ENCODE measurements at places on chromosomes 1 and 21. TPM values are rescaled to one million over a fixed set of nuclear protein-coding genes. Genes with fewer than 3 reads are reported as not detected.

The AGMAT gene
- polyA plus RNA-seq = 2.1 TPM

The TEX38 gene
- polyA plus RNA-seq = 0.16 TPM

The TIE1 gene
- polyA plus RNA-seq = 38.5 TPM

DNA sequence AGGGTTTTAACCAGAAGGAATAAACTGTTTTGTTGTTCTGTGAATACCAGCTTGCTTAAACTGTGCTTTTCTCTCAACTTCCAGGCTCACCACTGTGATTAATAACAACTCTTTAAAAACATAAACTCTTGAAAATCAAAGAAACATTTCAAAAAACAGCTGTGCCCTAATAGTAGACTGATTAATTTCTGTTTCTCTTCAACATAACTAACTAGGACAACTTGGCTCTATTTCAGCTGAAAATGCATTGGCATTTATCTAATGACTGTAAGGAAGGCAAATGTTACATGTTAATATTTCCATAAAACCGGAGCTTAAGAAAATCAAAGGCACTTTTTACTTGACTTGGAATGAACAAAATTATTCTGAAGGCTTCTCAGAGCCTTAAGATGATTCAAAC, 656.1 kb upstream of the NEGR1 start:
- H3K4me1 ChIP-seq = no peaks in the 10 kb centered on the region
- H3K27me3 ChIP-seq = no peaks in the 10 kb centered on the region
- no peak for DNase-seq
- H3K27ac ChIP-seq = no peak overlapping the region
- no peaks in the 10 kb centered on the region for H3K36me3 ChIP-seq

DNA sequence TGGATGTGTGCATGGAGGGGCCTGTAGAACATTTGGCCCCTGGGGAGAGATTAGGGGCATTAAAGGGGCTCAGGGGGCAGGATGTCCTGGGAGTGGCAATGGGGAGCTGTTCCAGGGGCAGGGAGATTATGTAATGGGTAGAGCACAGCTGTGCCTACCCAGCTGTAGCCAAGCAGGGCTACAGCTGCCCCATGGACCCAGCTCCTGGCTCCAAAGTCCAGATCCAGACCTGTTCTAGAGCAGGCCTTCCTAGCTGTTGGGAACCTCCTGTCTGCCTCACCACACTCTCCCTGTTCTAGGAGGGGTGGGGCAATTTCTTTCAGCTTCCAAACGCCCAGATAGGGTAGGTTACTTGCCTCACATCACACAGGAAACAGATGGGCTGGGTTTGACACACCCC, 5.6 kb downstream of the RPS6KA1 start:
- H3K4me1 ChIP-seq = peaks cover 47% of the 10 kb centered on the region
- H3K27me3 ChIP-seq = peaks cover 4% of the 10 kb centered on the region
- no peak overlapping the region for H3K4me3 ChIP-seq
- no peaks in the 10 kb centered on the region for H3K36me3 ChIP-seq
- no peak overlapping the region for H3K27ac ChIP-seq

DNA sequence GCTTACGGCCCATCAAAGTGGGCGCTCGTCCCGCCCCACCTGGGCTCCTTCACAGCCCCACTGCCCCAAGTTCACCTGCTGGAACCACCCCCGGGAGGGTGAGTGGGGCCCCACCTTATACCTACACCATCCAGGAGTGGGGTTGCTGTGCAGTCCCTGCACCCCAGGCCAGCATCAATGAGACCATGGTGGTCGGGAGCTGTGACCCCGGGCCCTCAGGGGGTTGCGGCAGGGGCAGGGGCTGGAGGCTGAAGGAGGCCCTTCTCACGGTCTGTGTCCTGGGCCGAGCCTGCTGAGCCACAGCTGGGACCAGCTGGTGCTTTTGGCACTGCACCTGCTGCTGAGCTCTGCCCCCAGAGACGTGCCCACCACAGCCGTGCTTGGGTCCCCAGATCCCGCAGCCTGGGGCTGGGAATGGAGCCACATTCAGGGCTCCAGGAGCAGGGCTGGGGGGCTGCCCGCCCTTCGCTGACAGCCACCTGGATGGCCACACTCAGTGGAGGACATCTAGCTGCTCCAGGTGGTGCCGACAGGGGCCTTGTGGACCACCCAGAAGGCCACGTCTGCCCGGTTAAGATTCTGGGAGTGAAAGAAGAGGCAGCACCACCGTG, 17.4 kb downstream of the ACTRT2 start:
- H3K27ac ChIP-seq = no peak overlapping the region
- peaks cover 6% of the 10 kb centered on the region for H3K27me3 ChIP-seq
- no peaks in the 10 kb centered on the region for H3K36me3 ChIP-seq

GRCh38 chr21:17371450-17371849, 141.4 kb upstream of the CXADR start:
- no peak for DNase-seq
- H3K4me1 ChIP-seq = no peaks in the 10 kb centered on the region
- no peak overlapping the region for H3K27ac ChIP-seq
- H3K4me3 ChIP-seq = no peak overlapping the region

DNA sequence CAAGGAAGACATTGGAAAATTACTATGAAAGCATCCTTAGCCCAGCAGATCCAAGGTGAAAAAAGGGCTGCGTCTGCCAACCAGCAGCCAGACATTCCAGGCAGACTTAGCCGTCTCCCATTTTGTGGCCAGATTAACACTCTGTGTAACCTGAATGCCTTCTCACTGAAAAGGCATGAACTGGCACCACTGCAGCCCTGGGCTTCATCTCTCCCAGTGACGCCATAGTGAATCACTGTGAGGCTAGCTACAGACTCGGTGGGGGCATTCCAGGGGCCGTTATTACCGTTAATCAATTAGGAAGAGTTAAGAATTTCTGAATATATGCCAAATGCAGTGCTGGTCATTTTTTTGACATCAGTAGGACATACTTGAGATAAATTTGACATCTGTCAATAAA, 627.4 kb downstream of the LMO4 start:
- no peaks in the 10 kb centered on the region for H3K27me3 ChIP-seq
- H3K4me3 ChIP-seq = no peak overlapping the region
- H3K36me3 ChIP-seq = no peaks in the 10 kb centered on the region
- no peak overlapping the region for H3K27ac ChIP-seq
- peak; percentile 57 for DNase-seq

- no peak overlapping the region for H3K27ac ChIP-seq
- DNase-seq = no peak
- peaks cover 35% of the 10 kb centered on the region for H3K4me1 ChIP-seq
- no peaks in the 10 kb centered on the region for H3K36me3 ChIP-seq
- no peaks in the 10 kb centered on the region for H3K27me3 ChIP-seq
Measured at GRCh38 chr1:91790392-91790791, 95.6 kb downstream of the TGFBR3 start.

- H3K27ac ChIP-seq = no peak overlapping the region
- H3K4me3 ChIP-seq = no peak overlapping the region
- H3K36me3 ChIP-seq = no peaks in the 10 kb centered on the region
- peaks cover 8% of the 10 kb centered on the region for H3K4me1 ChIP-seq
- DNase-seq = peak; percentile 57
Measured at GRCh38 chr1:14180738-14181137, 417.7 kb upstream of the KAZN start.

DNA sequence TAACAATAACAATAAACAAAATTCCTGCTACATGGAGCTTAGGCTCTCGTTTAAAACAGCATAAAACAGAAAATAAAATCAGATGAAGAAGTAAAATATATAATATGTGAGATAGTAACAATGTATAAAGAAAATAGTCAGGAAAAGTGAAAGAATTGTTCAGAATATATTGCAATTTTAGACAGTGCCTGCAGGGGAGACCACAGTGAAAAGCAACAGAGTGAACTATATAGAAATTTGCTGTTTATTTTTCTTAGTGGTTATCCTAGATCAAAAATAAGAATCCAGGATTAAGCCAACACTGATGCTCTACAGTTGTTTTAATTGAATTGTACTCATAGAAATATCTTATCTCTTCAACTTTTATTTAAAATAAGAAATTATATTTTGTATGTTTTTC, 1639.0 kb upstream of the B3GALT2 start:
- no peaks in the 10 kb centered on the region for H3K4me1 ChIP-seq
- no peak overlapping the region for H3K27ac ChIP-seq
- H3K36me3 ChIP-seq = no peaks in the 10 kb centered on the region
- no peaks in the 10 kb centered on the region for H3K27me3 ChIP-seq

GRCh38 chr1:156936721-156937220, 16.3 kb downstream of the LRRC71 start:
- H3K27ac ChIP-seq = no peak overlapping the region
- peaks cover 7% of the 10 kb centered on the region for H3K4me1 ChIP-seq
- no peaks in the 10 kb centered on the region for H3K27me3 ChIP-seq
- no peak for DNase-seq

Data from muscle of leg (tissue), 16 donors.